Lung (tissue), 17 donors: ENCODE measurements at places on chromosomes 3 and 15. TPM values are rescaled to one million over a fixed set of nuclear protein-coding genes. Genes with fewer than 3 reads are reported as not detected.

The TMC3 gene
- polyA plus RNA-seq, result not detected

The SERF2 gene
- polyA plus RNA-seq, result 3,331 TPM

The ACP3 gene
- polyA plus RNA-seq, result 9.0 TPM

The DNAH12 gene
- polyA plus RNA-seq, result 3.3 TPM

The C3orf49 gene
- not detected for polyA plus RNA-seq

The ECE2 gene
- polyA plus RNA-seq, result not detected

The TNNC1 gene
- 250 TPM for polyA plus RNA-seq

The PLCH1 gene
- 4.1 TPM for polyA plus RNA-seq
